ENCODE measurements at places on chromosomes 5 and 9. TPM values are rescaled to one million over a fixed set of nuclear protein-coding genes. Genes with fewer than 3 reads are reported as not detected.

GRCh38 chr5:178234750-178235587 is 2.4 kb upstream of the PHYKPL start:
- DNase-seq = peak; percentile 95
- peaks cover 12% of the 10 kb centered on the region for H3K36me3 ChIP-seq
- no peaks in the 10 kb centered on the region for H3K27me3 ChIP-seq

GRCh38 chr5:102715082-102715807 is 39.9 kb upstream of the PAM start:
- no peaks in the 10 kb centered on the region for H3K36me3 ChIP-seq
- H3K4me1 ChIP-seq = no peaks in the 10 kb centered on the region
- no peak for DNase-seq
- H3K27me3 ChIP-seq = peaks cover 38% of the 10 kb centered on the region
- no peak overlapping the region for H3K27ac ChIP-seq

DNA sequence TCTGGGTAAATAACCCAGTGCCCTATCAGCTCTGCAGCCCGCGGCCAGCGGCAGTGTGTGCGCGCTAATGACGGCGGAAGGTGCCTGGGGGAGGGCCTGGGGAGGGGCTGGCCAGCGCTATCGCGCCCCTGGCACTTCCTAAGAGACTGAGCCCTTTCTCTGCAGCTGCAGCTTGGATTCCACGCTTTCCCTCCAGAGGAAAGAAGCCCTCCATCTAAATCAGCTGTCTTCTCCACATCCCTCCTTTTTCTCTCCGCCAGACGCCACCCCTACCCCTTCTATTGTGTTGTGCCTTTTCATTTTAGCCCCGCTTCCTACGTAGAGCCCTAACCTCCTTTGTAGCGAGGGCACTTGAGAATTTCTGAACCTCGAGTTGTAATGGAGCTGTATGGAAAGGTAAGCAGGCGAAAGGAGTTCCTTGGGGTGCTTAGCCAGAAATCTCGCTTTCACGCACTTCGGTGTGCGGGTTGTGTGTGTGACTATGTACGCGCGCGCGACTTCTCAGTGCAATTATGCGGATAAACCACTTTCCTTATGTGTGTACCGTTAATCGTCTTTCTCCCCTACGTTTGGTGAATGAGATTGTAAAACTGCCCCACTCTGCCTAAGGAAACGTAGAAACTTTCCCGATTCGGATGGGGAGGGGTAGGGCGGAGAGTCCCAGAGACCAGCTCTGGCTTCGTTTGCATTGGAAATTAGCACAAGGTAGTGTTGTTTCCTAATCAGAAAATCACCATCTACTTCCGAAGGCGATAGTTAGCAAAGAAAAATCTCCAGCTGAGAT is 664 bp upstream of the RAB3C start:
- peaks cover 42% of the 10 kb centered on the region for H3K27me3 ChIP-seq
- H3K4me1 ChIP-seq = no peaks in the 10 kb centered on the region
- peak overlapping the region; percentile 98 for H3K4me3 ChIP-seq
- peak; percentile 78 for DNase-seq
- no peak overlapping the region for H3K27ac ChIP-seq

DNA sequence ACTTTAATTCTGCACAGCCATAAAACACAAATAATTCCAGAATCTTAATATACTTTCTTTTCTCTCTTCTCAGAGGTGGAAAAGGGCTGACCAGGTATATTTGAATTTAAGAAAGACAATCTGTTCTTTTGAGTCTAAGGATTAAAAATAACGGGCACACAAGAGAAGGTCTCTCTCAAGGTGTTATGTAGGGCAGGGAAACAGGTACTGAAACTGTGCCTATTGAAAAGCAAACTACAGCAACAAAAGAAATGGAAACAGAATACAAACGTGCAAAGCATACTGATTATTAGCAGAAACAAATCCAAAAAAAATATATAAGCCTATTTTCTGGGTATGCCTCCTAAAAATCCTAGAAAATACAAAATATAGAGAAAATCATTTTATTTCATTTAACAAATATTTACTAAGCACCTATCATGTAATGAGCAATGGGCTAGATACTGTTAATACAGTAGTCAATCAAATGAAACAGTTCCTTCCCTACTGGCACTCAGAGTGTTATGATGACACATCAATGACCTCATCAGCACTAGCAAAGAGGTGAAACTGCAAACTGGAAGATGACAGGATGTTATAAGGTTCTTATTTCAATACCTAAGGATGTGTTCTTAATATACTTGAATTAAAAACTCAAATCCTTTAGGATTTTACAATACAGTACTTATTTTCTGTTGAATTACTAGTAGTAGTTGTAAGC is 87.7 kb downstream of the AUH start:
- H3K4me1 ChIP-seq = no peaks in the 10 kb centered on the region
- no peak overlapping the region for H3K27ac ChIP-seq
- H3K27me3 ChIP-seq = no peaks in the 10 kb centered on the region
- no peak overlapping the region for H3K4me3 ChIP-seq
- no peaks in the 10 kb centered on the region for H3K36me3 ChIP-seq
- no peak for DNase-seq

DNA sequence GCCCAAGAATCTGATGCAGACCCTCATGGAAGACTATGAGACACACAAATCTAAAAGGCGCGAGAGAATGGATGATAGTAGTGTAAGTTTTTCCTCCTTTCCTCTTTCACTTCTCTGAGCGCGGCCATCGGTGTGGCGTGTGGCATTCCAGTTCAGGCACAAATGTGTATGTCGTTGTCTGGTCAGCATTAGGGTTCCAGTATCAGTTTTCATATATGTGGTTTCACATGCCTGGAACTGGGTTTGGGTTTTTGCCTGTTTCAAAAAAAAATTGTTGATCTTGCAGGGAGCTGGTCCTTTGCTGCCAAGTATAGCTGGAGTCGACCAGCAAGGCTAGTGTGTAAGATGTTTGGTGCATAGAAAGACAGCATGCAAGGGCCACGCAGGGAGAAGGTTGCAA is 51.5 kb downstream of the C9orf152 start:
- H3K4me3 ChIP-seq = no peak overlapping the region
- no peak for DNase-seq
- H3K36me3 ChIP-seq = peaks cover 5% of the 10 kb centered on the region
- H3K4me1 ChIP-seq = no peaks in the 10 kb centered on the region
- H3K27ac ChIP-seq = no peak overlapping the region
- H3K27me3 ChIP-seq = no peaks in the 10 kb centered on the region

Gene ZNF658
- 5.9 TPM for total RNA-seq

Gene RNF180
- 7.3 TPM for total RNA-seq

Gene GABBR2
- 6.7 TPM for total RNA-seq

- peaks cover 74% of the 10 kb centered on the region for H3K27me3 ChIP-seq
- H3K36me3 ChIP-seq = no peaks in the 10 kb centered on the region
- H3K27ac ChIP-seq = peak overlapping the region; percentile 51
- DNase-seq = peak; percentile 80
- peak overlapping the region; percentile 51 for H3K4me3 ChIP-seq
These were observed 3.2 kb upstream of the IRX2 start for GRCh38 chr5:2754581-2755075.

- H3K4me1 ChIP-seq = no peaks in the 10 kb centered on the region
- peak; percentile 10 for DNase-seq
- no peak overlapping the region for H3K27ac ChIP-seq
- no peaks in the 10 kb centered on the region for H3K27me3 ChIP-seq
- H3K36me3 ChIP-seq = no peaks in the 10 kb centered on the region
These were observed 72.0 kb upstream of the COL5A1 start for GRCh38 chr9:134569626-134570025.

Gene GFI1B
- total RNA-seq = 0.29 TPM

Gene LHX6
- 1.0 TPM for total RNA-seq

- no peak for DNase-seq
- no peaks in the 10 kb centered on the region for H3K36me3 ChIP-seq
- no peaks in the 10 kb centered on the region for H3K4me1 ChIP-seq
- no peak overlapping the region for H3K4me3 ChIP-seq
- no peaks in the 10 kb centered on the region for H3K27me3 ChIP-seq
These were observed 202.8 kb downstream of the CCDC171 start for GRCh38 chr9:15755660-15756059.

DNA sequence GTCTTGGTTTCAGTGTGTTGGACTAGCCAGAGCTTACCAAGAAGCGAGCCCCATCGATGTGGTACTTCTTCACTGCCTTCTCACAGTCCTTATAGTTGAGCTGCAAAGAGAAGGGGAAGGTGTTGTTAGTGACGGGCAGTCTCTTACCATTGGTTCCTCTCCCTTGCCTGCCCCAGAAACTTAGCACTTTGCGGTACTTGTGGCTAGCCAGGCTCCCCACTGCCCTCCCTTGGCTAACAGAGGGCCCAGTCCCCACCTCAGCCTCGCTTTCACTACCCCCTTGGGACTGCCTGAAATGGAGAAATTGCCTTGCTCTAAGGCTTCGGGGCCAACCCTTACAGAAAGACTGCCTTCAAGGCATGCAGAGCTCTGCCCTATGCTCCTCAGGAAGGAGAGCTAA is 4.3 kb downstream of the LCP2 start:
- H3K27ac ChIP-seq = no peak overlapping the region
- no peaks in the 10 kb centered on the region for H3K36me3 ChIP-seq
- H3K27me3 ChIP-seq = peaks cover 49% of the 10 kb centered on the region
- no peak overlapping the region for H3K4me3 ChIP-seq
- no peak for DNase-seq

GRCh38 chr5:103472830-103473229 is 89.8 kb downstream of the NUDT12 start:
- no peak for DNase-seq
- no peak overlapping the region for H3K27ac ChIP-seq
- no peaks in the 10 kb centered on the region for H3K4me1 ChIP-seq
- H3K27me3 ChIP-seq = no peaks in the 10 kb centered on the region
- no peaks in the 10 kb centered on the region for H3K36me3 ChIP-seq

DNA sequence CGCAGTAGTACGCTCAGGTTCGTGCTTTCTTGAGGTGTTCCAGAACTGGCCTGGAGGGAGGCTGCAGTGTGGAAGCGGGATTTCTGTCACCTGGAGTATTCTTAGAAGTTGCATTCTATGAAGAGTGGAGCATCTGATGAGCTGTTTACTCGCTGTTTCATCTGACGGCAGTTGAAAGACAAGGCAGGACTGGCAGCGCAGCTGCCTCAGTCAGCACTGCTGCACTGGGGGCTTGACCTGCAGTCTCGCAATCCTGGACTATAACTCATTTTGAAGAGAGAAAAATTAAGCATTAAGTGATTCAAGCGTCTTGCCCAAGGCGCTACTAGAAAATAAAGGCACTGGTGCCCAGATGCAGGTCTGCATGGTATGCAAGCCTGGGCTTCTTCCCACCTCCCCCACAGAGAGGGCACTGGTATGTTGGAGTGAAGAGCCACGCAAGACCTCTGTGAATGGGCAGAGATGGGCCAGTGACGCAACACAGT is 10.6 kb downstream of the TENT4A start:
- no peak for DNase-seq
- H3K27ac ChIP-seq = no peak overlapping the region
- H3K36me3 ChIP-seq = peaks cover 24% of the 10 kb centered on the region
- H3K27me3 ChIP-seq = no peaks in the 10 kb centered on the region

DNA sequence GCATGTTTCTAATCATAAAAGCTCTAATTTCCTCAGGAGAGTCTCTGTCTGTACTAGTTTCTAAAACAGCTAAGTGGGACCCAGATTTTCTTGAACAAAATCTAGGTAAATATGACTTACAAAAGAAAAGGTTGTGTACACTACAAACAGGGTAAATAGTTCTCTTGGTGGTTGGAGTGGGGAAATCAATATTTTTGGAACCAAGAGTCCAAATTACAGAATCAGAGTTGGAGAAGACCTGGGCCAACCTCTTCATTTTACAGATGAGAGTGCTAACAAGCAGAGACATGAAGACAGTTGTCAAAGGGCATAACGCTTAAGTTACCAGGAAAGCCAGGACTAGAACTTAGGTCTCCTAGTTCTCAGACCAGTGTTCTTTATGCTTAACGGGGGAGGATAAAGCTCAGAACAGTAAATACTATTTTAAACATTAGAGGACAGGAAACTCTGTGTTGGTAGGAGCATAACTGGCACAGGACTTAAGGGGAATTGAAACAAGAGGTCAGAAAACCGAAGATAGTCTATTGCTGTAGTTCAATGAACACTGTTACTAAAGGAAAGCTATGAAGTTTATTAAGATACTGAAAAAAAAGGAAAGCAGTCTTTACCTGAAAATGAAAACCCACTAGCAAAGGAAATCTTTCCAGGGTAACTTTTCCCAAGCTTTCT is 9.3 kb upstream of the GOLGA1 start:
- no peak for DNase-seq
- no peaks in the 10 kb centered on the region for H3K4me1 ChIP-seq
- peaks cover 14% of the 10 kb centered on the region for H3K36me3 ChIP-seq
- H3K4me3 ChIP-seq = no peak overlapping the region
- H3K27me3 ChIP-seq = no peaks in the 10 kb centered on the region

Gene CTXN3
- not detected for total RNA-seq

Gene NUTM2F
- not detected for total RNA-seq

Gene GABRG2
- 3.5 TPM for total RNA-seq

Gene IL13
- not detected for total RNA-seq

Gene GRAMD2B
- total RNA-seq = 7.9 TPM

GRCh38 chr9:134367791-134368490 is 41.7 kb downstream of the RXRA start:
- H3K4me3 ChIP-seq = no peak overlapping the region
- H3K36me3 ChIP-seq = no peaks in the 10 kb centered on the region
- no peak for DNase-seq
- peak overlapping the region; percentile 32 for H3K27ac ChIP-seq
- peaks cover 5% of the 10 kb centered on the region for H3K4me1 ChIP-seq

DNA sequence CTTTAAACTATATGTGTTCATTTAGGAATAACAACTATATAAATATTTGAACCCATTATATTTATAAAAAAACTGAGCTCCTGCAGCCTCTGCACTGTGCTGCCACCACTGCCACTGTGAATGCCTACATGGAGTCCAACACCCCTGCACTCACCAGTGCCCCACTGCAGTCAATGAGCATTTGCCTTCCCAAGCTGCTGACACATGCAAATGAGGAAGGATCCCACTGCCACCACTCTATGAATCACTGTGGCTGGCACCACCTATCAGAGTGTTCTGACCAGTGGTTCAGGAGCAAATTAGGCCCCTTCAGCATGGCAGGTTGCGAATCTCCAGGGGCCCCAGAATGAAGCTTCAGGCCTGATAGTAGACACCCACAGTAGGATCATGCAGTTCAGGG is 9.1 kb downstream of the IFNA5 start:
- H3K27ac ChIP-seq = no peak overlapping the region
- H3K4me3 ChIP-seq = no peak overlapping the region
- DNase-seq = no peak
- no peaks in the 10 kb centered on the region for H3K36me3 ChIP-seq

Gene MEGF9
- total RNA-seq = 5.0 TPM

Gene ZNF883
- 13.0 TPM for total RNA-seq
